MG63 (cell line): ENCODE measurements at places on chromosomes 3 and 15. TPM values are rescaled to one million over a fixed set of nuclear protein-coding genes. Genes with fewer than 3 reads are reported as not detected.
A peak's percentile ranks its signal among the peaks of the same experiment; 100 is the strongest.

DNA sequence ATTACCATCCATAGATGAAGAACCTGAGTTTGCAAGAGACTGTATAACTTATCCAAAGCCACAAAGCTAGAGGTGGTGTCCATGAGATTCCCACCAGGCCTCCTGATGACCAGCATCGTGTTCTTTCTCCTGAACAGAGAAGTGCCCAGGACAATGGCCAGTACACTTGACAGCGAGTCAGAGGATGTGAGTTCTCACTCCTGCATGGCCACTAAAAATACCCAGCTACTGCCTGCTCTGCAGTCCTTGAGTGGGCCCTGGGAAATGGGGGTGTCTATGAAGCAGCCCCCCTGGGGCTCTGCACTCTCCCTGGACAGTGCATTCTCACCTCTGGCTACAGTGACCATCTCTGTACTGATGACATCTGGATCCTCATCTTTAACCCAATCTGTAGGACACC lies 201.2 kb downstream of the RPLP1 start:
- no peak for DNase-seq

DNA sequence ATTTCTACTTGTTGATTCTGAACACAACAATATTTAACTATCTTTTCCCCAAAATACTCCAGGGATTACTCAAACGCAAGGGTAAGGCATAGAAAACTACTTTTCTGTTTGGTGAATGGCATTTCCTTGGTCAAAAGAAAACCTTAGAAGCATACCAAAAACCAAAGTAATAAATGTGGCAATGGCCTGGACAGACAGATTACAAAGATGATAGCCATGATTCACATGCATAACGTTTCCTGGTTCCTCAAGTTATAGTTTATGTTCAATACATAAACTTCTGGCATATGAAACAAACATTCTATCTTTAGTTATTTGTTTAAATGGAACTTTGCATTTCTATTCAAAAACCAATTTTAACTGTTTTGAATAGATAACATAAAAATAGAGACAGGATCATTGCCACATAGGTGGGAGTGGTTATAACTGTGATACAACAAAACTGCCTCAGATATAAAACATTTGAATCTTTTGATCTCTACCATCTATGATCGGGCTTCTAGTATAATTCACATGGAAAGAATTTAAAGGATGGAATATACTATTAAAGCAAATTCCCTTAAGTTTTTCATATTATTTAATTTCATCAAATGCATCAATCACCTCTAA lies 32.1 kb downstream of the FOXP1 start:
- DNase-seq, result no peak

DNA sequence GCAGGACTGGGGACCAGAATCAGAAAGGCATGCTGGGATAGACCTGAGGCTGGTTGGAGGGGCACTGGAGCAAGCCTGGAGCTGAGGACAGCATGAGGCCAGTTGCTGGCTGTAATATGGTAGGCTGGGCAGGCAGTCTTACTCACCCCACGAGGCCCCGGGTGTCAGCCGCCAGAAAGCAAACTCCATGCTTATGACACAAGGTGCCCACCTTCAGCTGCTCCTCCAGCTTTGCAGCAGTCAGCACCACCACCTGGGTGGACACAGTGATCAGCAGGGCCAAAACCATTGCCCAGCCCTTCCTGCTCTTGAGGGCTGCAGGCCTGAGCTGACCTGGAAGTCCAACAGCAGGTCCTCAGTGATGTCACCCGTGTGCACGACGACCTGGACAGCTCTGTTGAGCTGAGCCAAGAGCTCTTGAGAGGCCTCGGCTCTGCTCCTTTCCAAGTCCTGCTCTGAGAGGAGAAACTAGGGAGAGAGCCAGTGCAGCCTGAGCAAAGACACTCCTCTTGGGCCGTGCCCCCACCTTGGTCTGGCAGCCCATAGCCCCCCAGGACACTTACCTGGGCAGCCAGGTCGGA lies 747 bp downstream of the UBA7 start:
- no peak for DNase-seq

ADGRG7 gene
- total RNA-seq, result 46.3 and 51.3 TPM in 2 replicates

GRCh38 chr15:57031605-57032004 lies 113.2 kb downstream of the TCF12 start:
- no peak for DNase-seq

DNA sequence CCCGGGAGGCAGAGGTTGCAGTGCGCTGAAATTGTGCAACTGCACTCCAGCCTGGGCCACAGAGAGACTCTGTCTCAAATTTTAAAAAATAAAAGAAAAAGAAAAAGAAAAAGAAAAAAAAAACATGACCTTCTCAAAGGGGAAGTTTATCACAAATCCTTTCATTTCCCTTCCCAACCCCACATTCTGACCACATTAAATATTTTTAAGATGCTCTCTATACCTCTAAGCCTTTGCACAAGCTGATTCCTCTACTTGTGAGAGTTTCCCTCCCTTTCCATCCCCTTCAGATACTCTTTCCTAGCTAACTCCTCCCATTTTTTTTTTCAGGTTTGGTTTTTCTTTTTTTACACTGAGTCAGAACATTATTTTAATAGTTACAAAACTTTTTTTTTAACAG lies 4.0 kb downstream of the HIGD1A start:
- no peak for DNase-seq

KLHL40 gene
- not detected in 2 replicates for total RNA-seq

DNA sequence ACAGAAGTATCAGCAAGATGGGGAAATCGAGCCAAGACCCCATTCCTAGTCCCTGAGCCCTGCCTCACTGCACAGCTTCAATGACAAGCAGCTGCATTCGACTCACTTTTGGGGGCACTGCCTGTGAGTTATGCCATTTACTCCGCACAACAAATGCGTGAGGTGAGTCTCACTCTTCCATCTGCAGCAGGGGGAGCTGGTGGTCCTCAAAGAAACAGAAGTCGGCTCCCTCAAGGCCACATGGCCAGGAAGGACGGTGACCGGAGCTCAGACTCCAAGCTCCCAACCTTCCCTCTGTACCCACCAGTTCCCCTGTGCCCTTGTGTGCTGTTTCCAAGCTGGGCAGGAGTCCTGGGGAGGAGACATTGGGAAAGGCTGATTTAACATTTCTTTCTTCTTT lies 127.7 kb upstream of the IQSEC1 start:
- no peak for DNase-seq

GRCh38 chr3:43478118-43478785 lies 143.6 kb downstream of the ANO10 start:
- no peak for DNase-seq

- DNase-seq, result no peak
These were observed 17.6 kb downstream of the CFAP44 start for GRCh38 chr3:113423699-113424098.

DNA sequence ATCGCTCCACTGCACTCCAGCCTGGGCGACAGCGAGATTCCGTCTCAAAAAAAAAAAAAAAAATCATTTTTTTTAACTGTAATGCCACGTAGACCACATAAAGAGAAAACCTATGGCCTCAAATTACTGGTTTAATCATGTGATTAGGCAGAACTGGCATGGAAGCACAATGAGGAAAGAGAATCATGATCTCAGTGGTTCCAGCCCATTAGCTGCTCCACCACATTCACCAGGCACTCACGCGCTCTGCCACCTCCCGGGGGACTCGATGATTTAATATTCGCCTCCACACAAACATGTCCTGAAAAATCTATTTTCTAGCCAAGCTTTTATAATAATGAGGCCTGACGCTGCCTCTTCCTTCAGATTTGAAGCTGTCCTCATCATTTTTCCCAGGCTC lies 204.7 kb downstream of the TBL1XR1 start:
- peak; percentile 15 for DNase-seq

PCSK6 gene
- total RNA-seq, result 31.3 and 48.8 TPM in 2 replicates

DNA sequence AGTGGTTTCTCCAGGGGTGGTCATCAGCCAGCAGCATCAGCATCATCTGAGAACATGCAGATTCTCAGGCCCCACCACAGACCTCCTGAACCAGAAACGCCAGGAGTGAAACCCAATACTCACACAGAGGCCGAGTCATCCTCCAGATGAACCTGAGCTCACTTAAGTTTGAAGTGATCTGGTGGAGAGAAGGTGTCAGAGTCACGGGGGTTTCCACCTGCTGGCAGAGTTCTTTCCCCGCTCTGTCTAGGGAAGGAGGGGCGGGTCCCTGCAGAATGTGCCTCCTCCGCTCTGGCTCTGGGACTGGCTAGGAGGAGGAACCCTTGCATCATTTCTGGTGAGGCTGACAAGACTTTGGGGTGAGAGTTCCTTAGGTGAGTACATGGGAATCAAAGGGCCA lies 13.3 kb upstream of the KIF23 start:
- DNase-seq, result no peak

DNA sequence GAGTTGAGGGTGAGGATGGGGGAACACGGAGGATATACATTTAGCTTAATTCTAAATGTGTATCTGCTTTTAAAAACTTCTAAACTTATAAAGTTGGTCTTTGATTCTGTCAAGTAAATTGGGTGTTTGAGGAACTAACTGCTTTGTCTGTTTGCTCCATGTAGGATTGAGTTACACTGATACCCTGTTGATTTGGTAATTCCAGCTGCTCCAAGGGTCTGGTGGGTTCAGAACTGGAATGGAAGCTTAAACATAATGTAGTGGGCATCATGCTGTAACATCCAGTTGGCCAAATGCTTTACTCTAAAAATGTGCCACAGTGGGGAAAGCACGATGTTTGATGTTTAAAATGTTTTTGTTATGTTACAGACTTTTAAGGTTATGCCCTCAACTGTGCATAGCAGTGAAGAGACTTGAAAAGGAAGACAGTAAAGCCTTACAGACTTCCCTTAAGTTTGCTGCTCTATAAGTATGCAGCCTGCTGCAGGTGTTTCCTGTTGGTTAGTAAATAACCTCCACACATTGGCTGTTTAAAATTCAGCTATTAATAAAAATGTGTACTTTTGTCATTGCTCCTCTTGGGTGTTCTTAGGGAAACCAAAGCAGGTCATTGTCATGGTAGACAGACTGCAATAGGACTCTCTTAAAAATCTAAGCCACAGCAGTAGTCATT lies 5.9 kb upstream of the EDEM1 start:
- DNase-seq, result no peak

GRCh38 chr3:3196148-3196861 lies 16.8 kb upstream of the CRBN start:
- no peak for DNase-seq

ECE2 gene
- total RNA-seq, result not detected in 2 replicates

GRCh38 chr3:139897759-139898158 lies 37.2 kb upstream of the CLSTN2 start:
- no peak for DNase-seq

DNA sequence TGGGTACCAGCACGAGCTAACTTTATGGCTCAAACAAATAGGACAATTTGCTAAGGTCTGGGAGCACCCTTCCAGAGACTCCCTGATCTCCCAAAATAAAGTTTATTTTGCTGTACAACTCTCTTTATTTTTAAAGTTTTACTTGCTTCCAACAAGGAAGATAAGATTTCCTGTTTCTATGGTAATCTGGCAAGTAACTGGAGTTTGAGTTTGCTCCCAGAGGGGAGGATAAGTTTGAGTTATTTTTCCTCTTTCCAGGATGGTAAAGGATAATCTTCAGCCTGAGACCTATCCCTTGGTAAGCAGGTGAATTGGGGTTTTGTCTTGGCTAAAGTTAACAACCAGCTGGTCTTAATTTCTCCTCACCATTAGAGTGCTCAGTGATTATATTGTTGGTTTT lies 1019.4 kb upstream of the ALCAM start:
- no peak for DNase-seq

- DNase-seq, result no peak
These were observed 13.3 kb upstream of the SH3BP5 start for GRCh38 chr3:15345608-15346137.

GRCh38 chr3:101979033-101979432 lies 129.7 kb downstream of the NFKBIZ start:
- no peak for DNase-seq

GRCh38 chr15:75104804-75105557 lies 81.6 kb downstream of the PPCDC start:
- DNase-seq, result peak; percentile 72

- no peak for DNase-seq
These were observed 25.1 kb downstream of the RLBP1 start for GRCh38 chr15:89196241-89196640.

GRCh38 chr3:15498431-15499214 lies 22.9 kb downstream of the COLQ start:
- peak; percentile 29 for DNase-seq

- no peak for DNase-seq
These were observed 49.9 kb downstream of the ALDH1A2 start for GRCh38 chr15:58015565-58015964.

DNA sequence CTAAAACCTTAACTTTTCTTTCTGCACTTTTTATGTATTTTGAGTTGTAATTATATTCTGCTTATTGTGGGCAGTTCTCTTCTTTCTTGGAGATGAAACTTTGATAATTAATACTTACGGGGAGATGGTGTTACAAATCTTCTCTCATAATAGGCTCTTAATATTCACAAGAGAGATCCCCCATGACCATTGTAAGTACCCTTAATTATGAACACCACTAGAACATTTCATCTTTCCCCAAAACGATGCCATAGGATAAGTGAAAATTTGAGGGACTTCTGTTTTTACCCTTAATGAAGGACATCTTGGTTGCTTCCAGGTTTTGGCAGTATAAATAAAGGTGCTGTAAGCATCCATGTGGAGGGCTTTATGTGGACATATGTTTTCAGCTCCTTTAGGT lies 60.7 kb downstream of the PIAS1 start:
- no peak for DNase-seq

GRCh38 chr3:133857767-133858166 lies 37.9 kb downstream of the RAB6B start:
- no peak for DNase-seq

- no peak for DNase-seq
These were observed 128.4 kb upstream of the IGSF10 start for GRCh38 chr3:151589311-151589710.

APEH gene
- total RNA-seq, result 53.9 and 87.5 TPM in 2 replicates

- peak; percentile 80 for DNase-seq
These were observed 44.9 kb upstream of the MANF start for GRCh38 chr3:51340013-51340829.

DNA sequence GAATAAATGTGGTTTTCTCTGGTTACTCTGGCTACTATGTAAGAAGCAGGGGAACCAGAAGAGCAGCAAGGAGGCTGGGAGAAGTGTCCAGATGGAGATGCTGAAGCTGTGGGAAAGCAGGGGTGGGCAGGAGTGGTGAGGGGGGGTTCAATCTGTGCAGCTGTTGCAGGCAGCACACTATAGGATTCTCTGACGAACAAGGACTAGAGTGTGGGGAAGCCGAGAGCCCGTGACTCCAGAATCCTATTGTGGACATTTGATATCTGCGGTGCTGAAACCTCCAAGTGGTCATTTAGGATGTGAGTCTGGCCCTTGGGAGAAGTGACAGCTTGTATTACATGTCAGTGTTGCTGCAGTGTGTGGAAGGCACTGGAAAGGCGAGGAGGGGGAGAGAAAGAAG lies 60.5 kb downstream of the GABRB3 start:
- DNase-seq, result no peak

CHST13 gene
- not detected in 2 replicates for total RNA-seq

DNA sequence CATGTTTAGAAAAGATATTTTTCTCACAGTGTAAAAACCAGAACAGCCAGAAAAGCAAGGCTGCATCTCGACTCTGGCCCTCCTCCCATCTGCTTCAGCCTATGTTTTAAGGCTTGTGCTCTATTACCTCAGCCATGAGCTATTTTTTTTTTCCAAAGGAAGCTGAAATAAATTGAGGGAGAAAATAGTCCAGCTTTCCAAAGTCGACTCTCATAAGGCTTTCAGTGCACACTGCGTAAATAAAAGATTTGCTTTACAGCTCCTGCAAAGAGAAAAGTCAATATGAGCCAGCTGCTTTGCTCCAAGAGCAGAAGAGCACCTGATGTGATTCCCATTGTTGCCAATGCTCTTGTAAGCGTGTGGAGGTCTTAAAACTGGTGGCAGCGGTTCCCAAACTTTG lies 26.7 kb downstream of the SCG3 start:
- DNase-seq, result no peak

CCDC80 gene
- 240 and 268 TPM in 2 replicates for total RNA-seq

GRCh38 chr3:38643592-38643991 lies 5.9 kb downstream of the SCN5A start:
- DNase-seq, result no peak
